ENCODE measurements at places on chromosomes 3 and 15.

DNA sequence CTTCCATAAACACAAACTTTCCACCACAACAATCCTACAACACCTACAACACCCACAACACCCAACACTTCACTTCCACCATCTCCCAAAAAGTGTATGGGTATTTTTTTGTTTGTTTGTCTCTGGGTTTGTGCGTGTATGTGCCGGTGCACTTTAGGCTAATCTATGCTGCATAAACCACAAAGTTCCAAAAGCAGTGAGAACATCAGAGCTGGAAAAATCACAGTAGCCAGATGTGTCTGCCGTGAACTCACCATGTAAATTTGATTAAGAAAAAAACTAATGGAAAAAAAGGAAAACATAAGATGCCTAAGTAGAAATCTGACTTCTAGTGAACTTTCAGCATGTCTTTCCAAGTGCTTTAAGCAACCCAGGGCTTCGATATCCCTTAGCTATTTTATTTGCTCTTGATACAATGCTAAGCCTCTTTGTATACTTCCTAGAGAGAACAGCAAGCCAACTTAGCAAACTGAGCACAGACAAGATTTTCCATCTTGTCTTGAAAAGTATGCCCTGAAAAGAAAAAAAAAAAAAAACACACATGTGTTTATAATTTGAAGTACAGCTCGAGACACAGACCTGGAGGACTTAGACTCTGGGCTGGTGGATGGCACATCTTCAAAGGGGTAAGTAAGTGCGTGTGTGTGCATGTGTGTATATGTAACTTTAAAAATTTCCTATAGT is 91.4 kb downstream of the WWTR1 start:
- no peak for DNase-seq

DNA sequence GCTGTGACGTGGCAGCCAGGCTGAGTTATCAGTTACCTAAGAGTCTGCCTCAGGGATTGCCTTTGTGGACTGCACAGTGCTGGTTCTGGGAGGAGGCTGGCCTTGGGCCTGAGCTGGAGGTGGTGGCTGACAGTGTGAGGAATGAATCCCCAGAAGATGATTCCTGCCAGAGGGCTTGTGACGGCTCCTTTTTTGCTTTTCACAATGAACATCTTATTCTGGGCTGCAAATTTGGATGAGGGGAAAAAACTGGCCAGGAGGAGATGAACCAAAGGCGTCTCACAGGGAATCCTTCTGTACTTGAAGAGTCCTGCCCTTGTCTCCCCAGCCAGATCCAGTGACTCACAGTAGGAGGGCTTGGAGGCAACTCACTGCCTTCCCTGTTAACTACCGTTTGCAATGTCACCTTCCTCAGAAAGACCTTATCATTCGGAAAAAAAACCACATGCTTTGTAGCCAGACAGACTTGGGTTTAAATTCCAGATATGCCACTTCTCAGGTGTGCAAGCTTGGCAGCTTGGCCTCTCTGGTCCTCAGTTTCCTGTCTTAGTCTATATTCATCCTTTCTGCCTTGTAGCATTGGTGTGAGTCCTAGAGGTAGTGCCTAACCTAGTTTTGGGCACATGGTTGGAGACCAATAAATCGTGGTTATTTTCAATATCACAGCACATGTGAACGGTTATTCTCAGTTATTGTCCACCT is 19.1 kb downstream of the ST6GAL1 start:
- DNase-seq: no peak

DNA sequence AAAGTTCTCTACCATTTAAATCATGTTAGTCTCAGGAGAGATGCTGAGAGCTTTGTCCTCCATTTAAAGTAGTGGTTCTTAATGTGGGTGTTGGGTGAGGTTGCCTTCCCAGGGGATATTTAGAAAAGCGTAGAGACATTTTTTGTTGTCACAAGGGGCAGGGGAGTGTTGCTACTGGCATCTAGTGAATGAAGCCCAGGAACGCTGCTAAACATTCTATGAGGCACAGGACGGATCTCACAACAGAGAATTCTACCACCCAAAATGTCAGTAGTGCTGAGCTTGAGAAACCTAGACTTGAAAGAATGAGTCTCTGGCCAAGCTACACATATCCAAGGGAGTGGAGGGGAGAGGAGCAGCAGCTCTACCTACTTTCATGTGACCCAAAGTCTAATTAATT is 60.7 kb upstream of the CTNNB1 start:
- DNase-seq: no peak

DNA sequence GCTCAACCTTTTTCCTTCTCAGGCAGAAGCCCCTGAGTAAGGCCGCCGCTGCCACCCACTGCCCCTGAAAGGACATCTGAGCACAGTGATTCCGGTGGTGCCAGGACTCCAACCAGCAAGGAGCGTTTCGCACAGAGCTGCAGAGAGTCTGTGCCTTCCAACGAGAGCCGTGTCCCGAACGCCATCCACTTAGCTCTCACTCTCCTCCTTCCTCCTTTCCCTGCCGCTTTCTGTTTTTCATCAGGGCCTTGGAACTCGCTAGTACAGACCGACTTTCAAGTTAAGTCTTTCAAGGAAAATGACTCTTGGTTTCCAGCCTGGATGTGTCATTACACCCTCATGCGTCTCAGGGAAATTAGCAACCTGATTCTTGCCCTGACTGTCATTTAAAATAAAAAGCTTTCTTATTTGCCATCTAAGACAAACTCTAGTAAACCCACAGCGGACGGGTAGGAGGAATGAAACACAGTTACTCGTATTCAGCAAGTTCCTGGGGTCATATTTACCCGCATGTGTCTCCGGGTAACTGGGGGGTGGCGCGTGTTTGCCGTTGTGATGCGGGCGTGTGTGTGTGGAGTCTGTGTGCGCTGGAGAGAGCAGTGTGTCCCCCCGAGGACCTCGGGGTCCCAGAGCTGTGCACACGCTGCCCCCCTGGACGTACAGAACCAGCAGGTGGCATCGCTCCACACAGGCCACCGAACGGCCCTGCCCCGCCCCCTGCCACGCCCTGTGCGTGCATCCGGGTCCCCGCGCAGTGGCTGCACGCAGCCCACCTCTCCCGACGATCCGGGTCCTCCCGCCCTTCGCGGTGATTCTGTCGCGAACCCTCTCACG is 30.4 kb upstream of the ALDH1A3 start:
- DNase-seq: peak; percentile 72

DNA sequence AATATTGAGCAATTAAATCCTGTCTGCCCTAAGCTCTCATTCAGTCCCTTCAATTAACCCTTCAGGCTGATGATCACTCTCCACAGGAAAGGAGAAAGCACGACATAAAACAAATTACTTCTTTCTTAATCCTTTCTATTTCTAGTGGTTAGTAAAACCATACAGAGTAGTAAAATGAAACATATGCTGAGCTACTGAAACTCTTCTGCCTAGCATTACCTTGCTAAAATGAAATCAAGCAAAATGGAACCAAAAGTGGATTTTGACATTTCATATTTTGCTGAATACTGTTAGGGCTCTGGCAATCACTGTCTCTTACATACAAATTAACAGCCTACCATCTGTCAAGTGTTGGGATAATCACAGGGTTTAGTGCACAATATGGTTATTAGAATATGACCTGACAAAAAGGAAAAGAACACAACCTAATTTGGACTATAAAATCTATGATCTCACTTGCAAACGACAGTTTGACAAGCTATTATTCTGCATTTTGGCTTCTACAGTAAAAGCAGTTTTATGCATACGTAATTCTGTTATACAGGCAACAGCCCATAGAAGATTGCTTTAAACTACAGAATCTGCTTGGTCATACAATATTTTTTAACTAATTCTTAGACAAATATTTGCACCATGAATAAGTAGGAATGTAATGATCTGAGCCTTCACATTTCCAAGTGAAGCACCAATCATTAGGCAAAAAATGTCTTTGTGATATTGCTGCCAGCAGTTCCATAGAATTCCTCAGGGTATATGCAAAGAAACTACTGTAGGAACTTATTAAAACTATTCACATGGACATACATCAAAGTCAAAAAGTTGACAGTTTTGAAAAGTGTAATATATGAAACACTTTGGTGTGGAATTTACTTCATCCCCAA is 105.0 kb downstream of the FHIT start:
- DNase-seq: no peak

- DNase-seq: no peak
Observed at GRCh38 chr3:160605315-160605714, 39.9 kb upstream of the KPNA4 start.

DNA sequence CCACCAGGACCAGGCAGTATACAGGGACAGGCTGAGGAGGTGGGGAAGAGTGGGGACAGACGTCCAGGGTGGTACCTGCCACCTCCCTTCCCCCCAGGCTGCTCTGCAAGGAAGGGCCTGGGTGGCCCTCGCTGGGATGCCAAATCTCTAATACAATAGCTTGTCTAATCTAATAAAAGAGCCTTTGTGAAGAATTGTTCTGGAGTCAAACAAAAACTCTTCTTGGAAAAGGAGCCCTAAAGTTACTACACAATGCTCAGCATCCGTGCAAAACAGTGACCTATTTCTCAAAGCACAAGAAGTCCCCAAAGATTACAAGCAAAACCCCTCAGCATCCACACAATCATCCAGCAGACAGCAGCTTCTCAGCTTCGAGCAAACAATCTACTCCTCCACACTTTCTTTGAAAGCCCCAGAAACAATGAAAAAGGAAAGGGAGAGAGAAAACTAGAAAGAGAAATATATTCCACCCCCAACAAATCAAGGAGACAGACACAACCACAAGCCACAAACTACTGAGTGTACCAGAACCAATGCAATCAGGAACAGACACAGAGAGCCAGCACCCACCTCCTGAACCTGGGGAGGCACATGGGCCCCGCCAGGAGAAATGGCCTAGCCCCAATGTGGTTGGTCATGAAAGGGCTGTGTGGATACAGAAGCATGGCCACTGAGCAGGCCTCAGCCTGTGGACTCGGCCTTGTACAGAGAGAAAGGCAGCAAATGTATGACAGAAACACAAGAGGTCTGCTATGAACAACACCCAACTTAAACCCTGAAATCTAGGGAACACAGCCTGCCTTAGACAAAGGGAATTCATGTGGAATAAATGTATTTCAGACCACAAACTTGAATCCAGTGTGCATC is 177.1 kb upstream of the CHRNA7 start:
- no peak for DNase-seq

DNA sequence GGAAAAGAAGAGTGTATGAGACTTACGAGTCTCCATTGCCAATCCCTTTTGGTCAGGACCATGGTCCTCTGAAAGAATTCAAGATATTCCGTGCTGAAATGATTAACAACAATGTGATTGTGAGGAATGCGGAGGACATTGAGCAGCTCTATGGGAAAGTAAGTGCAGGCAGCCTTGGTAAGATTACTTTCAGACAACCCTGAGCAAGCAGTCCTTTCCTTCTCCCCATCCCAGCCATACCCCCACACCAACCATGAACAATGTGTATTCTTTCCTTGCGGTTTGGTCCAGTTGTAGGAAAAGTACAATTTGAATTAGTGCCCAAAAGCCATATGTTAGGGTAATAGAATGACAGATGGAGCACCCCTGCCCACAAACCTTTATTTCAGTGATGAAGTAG is 5.6 kb downstream of the TSEN2 start:
- no peak for DNase-seq

GRCh38 chr3:9690451-9691450 is 12.9 kb upstream of the CPNE9 start:
- DNase-seq: no peak

GRCh38 chr3:79497447-79498111 is 270.2 kb downstream of the ROBO1 start:
- DNase-seq: no peak

- no peak for DNase-seq
Observed at GRCh38 chr15:42508263-42508690, 12.8 kb downstream of the SNAP23 start.

- no peak for DNase-seq
Observed at GRCh38 chr3:25587094-25587493, 77.6 kb downstream of the TOP2B start.

DNA sequence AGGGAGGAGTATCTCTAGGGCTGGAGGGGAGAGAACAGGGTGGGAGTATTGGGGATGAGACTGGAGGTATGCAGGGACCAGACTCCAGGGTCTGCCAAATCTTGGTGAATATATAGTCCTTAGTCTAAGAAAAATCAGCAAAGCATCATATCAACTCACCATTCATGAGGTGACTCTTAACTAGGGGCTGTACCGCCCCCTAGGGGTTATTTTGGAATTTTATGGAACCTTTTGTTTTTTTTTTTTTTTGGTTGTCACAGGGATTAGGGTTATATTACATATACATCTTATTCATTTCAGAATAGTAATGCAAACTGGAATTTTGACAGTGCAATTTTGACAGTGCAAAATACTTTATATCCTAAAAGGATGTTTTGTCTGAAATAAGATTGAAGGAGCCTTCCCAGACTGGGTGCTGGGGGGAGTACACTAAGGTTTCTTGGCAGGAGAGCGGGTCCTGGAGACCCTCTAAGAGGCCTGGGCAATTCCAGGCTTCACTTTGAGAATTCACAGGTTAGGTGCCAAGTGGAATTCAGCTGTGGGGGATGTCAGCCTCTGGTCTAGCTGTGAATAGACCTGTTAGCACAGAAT is 7.5 kb downstream of the CMTM7 start:
- DNase-seq: peak; percentile 7

GRCh38 chr15:31606931-31607497 is 280.4 kb downstream of the KLF13 start:
- DNase-seq: no peak

DNA sequence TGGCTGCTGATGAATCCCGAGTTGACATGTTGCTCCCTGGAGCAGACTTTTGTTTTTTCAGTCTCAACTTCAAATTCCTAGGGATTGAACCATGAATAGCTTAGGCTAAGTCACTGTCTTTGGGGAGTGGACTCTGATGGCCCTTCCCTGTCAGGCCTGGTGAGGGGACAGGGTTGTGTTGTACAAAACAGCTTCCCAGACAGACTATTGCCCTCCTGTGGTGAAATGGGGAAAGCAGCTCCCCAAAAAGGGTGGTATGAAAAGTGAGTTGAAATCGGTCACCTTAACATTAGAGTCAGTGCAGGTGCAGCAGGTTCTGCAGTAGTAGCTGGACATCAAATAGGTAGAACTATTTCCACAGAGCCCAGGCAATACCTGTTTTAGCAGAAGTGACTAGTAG is 775.6 kb downstream of the ROBO2 start:
- no peak for DNase-seq

- no peak for DNase-seq
Observed at GRCh38 chr3:177231242-177231641, 34.0 kb upstream of the TBL1XR1 start.

DNA sequence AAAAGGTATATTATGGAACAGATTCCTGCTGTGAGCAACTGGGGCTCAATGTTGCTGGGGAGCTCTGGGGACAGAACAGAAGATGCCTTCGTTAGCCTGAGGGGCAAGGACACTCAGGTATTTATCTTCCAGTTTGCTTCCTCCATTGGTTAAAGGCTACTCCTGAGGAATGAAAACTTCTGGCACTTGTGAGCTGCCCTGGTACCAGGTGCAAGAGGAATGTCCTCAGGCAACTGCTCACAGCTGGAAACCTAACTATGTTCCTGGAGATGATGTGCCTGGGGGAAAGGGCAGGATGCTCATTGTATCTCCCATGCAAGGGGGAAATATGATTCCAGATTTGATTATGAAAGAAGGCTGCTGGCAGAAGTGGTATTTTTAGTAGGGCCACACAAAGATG is 54.0 kb upstream of the BBX start:
- DNase-seq: no peak

All from NCI-H1105 (cell line).